ENCODE measurements at places on chromosomes 2 and 18.

GRCh38 chr18:74534150-74534969 is at the start of gene CNDP1:
Gene CNDP1, plus strand, starts transcription at chr18:74534500. Its CDS starts 168 bp downstream, at chr18:74534668.
- no peak for DNase-seq

DNA sequence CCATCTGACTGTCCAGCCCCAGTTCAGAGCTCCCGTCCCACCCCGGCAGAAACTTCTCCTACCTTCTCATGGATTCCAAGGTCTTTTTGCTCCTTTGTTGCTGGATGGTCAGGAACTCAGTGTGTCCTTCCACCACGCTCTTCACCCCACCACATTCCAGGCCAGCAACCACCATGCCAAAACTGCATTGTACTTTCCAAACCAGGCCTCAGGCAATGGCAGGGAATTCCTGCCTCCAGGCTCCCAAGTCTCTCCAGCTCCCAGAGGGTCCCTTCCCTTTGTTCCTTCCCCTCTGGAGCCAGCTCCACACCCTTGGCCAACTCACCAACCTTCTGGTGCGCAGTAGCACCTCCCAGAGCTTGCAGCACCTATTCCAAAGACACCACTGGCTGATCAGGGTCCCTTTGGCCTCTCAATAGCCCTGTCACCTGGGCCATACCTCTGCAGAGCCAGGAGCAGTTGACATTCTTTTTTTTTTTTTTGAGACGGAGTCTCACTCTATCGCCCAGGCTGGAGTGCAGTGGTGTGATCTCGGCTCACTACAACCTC is 8.1 kb downstream of the CHMP1B start:
- no peak for DNase-seq

DNA sequence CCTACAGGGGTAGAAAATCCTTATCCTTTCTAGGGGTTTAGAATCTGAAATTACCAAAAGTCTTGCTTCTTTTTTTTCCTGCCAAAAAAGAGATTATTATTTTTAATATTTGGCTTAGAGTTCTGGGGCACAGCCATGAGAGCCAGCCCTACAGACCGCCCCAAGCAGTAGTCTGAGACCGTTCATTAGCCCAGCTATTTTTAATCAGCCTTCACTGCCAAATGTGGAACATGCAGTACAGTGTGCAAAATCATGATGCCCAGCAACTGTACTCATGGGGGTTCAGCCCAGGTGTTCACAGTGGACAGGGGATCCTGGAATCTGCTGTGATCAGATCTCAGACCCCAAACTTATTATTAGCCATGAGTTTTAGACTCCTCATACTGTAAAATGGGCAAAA is 60.4 kb downstream of the GRB14 start:
- DNase-seq: no peak

GRCh38 chr2:105775809-105776559 is 31.3 kb downstream of the NCK2 start:
- peak; percentile 40 for DNase-seq

- no peak for DNase-seq
These were observed 68.9 kb upstream of the UNC80 start for GRCh38 chr2:209702775-209703174.

GRCh38 chr18:79823120-79823519 is 25.4 kb downstream of the KCNG2 start:
- no peak for DNase-seq

DNA sequence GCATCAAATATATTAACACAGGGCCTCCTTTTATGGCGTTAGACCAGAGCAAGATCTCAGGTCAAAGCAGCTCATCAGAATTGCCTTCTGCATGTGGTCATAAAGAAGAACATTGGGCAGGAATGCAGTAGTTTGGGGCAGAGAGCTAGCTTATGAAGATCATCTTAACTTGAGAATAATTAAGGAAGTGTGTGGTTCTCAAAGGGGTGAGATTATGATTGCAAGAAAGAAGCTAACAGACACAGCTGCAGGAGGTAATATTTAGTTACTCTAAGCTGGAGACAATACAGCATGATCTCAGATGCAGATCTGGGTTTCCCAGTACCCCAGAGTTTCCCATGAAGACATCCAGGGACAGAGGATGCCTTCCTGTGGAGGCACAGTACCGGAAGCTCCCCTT is 91.6 kb downstream of the TTC27 start:
- no peak for DNase-seq

- no peak for DNase-seq
These were observed 36.5 kb downstream of the HADHB start for GRCh38 chr2:26281226-26281625.

GRCh38 chr2:128613876-128614275 is 295.2 kb upstream of the HS6ST1 start:
- DNase-seq: no peak

DNA sequence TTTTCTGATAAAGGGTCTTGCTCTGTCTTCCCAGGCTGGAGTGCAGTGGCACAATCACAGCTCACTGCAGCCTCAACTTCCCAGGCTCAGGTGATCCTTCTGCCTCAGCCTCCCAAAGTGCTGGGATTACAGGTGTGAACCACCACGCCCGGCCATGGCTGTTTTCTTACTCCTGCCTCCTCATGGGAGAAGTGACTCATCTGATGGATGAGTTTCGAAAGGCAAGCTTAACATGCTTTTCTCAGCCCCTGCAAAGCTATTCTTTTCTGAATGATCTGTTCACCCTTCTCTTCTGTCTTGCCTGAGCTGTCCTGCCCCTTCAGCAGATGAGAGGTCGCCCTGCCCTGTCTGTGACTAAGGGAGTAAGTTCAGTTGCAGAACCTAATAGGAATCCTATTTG is 929 bp upstream of the CREG2 start:
- no peak for DNase-seq

GRCh38 chr2:209577376-209578357 is 153.8 kb downstream of the MAP2 start:
- DNase-seq: no peak

DNA sequence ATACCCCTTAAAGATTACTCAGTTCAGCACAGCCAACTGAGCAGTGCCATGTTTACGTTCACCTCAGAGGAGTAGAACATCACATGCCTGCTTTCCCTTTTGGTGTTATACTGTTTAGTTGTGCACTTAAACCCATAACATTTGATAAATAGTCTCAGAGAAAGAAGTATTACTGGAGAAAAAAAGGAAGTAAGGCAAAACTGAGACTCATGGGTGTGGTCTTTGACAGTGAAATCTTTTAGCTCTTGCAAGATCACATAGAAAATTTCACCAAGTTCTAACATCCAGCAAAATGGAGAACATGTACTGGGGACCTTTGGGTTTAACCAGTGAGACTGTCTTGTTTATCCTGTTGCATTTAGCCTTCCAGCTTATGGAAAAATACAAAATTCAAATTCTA is 5.6 kb downstream of the TANK start:
- DNase-seq: no peak

DNA sequence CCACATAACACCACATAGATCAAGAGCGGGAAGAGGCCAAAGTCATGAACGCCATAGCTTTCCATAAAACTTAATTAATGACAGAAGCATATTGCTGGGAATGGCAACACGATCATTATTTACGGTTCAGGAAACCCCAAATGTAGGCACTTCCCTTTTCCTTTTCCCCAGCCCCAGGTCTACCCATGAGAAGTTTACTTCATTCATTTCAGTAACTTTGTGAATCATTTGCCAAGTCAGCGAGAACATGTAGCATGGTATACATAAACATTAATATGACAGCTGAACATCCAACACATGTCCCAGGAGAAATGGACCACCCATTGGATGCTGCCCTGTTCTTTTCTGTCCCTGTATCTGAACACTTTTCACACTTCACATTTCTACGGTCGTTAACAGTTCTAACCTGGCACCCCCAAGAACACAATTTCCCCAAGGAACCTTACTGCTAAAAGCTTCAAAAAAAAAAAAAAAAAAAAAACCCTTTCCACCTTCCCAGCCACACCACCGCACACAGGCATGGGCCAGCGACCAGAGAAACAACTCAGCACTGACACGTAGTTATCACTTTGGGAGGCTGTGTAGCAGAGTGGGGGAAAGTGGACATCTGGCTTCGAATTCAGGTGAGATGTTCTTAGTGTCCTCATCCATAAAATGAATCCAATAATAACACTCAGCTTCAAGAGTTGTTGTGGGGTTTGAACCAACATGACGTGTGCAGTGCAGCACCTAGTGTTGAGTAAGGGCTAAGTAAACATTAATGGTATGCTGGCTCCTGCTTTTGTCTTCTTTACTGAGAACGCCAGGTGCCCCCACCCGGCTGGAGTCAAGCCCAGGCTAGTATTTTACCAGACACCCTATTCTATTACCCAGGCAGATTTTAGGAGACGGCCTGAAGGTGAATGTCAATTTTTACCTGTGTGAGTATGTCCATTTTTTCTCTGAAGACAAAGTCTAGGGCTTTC is 371.5 kb downstream of the LNPK start:
- DNase-seq: no peak

GRCh38 chr2:102286041-102286440 is 25.3 kb upstream of the IL1RL1 start:
- no peak for DNase-seq

DNA sequence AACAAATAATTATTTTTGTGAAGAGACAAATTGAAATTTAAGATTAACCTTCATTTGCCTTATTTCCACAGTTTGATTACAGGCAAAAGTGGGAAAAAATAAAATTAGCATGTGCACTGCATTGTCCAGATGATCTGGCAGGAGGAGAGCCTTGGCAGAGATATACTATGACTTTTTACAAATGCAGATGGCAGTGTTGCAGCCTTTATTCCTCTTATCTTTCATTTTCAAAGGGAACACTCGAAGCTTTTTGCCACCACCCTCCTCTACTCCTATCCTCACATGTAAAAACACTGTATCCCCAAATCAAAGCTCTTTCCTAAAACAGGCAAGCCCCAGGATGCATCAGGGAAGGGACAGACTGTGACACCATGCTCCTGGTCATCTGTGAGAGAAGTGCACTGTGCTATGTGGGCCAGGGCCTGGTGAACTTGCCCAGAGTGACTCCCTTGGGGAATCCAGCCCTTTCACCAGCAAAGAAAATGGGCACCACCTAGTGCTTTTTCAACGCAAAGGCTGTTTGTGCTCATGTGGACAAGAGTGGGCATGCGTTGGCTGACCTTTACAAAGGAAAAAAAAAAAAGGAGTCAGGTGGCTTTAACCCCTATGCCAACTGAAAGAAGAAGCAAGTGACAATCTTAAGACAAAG is 74.7 kb upstream of the ETAA1 start:
- DNase-seq: no peak

DNA sequence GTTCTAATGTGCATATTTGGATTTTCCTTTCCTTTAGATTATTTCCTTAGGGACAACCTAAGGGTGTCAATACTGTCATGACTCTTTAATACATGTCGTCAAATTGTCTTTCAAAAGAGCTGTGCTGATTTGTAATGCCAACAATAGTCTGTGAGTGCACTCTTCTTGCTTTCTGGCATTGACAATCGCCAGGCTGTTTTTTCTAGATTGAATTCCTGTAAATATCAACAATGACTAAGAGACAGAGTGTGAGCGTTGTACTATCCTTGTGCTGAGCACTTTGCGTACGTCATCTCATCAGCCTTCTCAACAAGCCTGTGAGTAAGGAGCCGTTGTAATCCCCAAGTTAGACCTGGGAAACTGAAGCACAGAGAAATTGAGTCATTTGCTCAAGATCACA is 96.0 kb downstream of the ACOXL start:
- DNase-seq: no peak

DNA sequence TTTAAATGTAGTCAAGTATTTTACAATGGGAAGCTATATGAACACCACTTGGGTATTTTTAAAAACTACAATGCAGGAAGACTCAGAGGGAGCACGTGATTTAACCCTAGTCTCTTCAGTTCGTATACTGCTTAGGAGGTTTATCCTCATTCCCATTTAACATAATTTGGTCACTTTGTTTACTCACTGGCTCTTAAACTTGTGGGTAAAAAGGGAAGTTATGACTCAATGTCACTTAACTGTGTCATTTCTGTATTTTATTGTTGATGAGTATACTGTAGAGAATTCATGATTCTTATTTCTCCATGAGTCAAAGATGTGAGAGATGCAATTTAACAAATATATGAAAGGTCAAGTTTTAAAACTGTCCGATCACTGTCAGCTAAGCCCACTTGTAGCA is 48.2 kb downstream of the SLC66A3 start:
- no peak for DNase-seq

GRCh38 chr18:2889761-2890192 is 43.0 kb downstream of the EMILIN2 start:
- DNase-seq: peak; percentile 23
